ENCODE measurements at places on chromosomes 11 and 22.

GRCh38 chr11:74142624-74143023, 28.2 kb downstream of the C2CD3 start:
- no peak for DNase-seq

DNA sequence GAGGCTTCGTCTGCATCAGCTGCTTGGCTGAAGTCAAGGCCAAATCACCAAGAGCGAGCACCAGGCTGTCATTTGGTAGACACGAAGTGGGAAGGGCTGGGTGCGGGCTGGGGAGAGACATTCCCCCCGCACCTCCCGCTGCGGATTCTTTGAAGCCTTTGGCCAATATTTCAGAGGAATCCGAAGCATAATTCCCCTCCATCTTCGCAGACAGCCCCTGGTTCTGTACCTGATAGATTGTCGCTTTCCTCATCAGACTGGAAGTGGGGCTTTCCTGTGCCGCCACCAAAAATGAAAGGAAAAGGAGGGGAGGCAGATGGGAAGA, 15.3 kb downstream of the BLID start:
- no peak for DNase-seq

- no peak for DNase-seq
Observed at GRCh38 chr11:1102996-1103395, 28.3 kb downstream of the MUC2 start.

DNA sequence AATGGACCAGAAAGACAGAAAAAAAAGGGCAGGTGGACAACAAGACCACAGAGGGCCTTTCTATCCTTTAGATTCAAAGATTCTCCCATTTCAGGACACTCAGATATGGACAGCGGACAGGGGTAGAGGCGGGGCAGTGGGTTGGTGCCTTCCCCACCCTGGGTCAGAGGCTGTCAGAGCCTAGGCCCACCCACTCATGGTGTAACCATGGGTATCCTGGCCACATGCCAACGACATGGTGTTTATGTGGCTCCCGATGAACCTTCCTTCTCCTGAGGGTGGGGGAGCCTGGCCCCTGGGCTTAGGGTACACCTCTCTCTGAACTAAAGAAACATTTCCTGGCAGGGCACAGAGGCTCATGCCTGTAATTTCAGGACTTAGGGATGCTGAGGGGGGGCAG, 14.3 kb upstream of the P2RY2 start:
- DNase-seq = no peak

GRCh38 chr22:47333625-47334024, 571.2 kb downstream of the TBC1D22A start:
- DNase-seq = no peak

GRCh38 chr11:89626366-89626765, 83.7 kb upstream of the TRIM77 start:
- no peak for DNase-seq

DNA sequence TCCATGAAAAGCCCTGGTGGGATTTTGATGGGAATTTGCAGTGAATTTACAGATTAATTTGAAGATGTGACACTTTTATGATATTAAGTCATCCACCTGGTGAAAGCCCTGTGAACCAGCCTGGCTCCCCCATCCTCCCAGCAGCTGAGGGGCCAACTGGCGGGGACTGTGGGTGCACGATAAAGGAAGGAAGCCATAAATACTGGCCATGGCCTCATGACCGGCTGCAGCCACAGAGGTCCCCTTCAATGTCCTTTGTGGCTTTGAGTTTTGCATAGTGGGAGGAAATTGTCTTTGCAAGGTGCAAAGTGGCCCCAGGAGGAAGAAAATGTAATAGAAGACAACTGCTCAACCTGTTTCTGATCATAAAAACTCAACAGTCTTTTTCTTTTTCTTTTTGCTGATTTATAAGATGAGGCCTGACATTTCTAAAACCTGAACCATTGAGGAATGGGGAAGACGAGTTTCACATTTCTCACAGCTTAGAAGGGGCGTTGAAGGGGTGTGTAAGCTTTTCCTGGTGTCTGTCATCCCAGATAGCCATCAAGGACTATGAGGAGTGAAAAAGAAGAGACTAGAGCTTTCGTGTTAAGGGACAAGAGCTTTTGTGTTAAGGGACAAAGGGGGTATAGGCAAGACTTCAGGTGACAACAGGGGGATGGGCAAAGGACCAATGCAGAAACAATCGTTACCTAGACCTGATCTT, 6.3 kb upstream of the NDUFV1 start:
- DNase-seq = no peak

GRCh38 chr22:32323513-32324164, 34.0 kb upstream of the RFPL3 start:
- no peak for DNase-seq

DNA sequence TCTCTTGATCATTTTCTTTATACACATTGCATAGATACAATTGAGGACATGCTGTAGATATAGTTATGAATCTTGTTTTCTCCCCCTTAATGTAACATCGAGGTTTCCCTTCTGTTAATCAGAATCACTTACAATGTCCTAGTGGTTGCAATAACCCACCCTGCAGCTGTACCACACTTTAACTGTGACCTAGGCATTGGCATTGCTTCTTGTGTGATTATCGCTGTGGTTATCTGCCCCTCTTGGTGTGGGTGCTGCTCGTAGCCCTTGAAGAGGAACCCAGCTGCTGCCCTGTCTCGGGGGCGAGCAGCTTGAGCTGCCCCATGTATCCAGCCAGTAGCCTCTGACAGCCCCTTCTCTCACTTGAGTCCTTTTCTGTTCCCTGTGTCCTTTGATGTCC, 1.5 kb downstream of the DGAT2 start:
- DNase-seq = no peak

DNA sequence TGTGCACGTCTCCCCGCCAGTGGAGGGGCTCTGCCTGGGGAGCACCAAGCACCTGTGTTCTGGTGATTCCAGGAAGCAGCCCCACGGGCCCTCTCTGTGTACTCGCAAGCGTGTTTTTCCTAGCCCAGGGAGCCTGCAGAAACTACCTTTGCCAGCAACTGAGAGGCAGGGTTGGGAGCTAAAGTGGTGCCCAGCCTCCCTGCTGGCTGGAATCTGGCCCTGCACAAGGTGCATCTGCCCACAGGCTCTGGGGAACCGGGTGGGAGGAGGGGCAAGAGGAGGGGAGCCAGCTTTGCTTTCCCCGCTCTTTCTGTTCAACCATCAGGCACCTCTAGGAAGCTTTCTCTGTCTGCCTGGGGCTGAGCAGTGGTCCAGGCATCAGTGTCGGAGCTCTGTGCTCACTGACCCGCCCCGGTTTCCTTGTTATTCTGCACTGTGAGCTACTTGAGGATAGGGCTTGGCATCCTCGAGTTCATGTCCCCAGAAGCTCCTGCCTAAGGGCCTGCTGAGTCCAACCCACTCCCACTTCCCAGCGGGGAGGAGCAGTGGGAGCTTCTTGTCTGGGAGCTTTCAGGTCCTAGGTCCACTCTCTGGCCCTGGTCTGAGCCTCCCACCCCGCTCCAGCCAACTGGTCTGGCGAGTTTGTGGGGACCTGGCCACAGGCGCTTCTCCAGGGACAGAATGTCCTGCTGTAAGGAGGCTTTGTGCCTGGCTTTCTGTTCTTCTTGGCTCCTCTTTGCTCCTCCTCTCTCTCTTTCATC, 14.9 kb downstream of the DAGLA start:
- DNase-seq = no peak

- no peak for DNase-seq
Observed at GRCh38 chr11:126464796-126465195, 109.3 kb downstream of the ST3GAL4 start.

DNA sequence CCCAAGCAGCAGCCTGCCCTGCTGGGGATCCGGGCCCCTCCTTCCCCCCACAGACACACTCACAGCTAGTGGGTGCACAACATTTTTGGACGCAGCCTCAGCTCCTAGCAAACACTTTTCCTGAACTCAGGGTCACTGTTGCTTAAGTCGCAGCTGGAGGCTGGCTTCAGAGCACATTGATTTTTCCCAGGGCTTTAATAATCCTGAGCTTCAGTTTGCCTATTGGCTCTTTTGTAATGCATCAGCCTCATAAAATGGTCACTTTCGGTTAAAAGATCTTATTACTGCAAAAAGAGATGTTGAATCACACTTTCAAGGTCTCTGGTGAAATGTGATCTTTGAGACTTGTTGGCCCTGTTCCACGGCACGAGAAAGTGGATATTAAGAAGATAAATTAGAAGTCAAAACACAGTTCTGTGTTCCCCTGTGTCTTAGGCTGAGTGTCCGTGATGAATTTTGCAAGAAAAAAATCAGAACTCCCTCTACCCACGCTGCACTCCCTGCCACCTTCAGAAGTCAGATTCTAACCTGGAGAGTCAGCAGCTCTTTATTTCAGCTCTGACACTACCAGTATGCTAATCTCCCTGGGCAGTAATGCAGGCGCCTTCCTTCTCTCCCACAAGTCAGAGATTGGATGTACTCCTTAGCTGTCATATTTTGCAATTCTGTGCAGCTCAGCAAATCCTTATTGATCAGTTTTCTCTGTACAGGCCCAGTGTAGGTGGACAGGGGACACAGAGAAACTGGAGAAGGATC, 158.2 kb upstream of the E2F8 start:
- DNase-seq = no peak

DNA sequence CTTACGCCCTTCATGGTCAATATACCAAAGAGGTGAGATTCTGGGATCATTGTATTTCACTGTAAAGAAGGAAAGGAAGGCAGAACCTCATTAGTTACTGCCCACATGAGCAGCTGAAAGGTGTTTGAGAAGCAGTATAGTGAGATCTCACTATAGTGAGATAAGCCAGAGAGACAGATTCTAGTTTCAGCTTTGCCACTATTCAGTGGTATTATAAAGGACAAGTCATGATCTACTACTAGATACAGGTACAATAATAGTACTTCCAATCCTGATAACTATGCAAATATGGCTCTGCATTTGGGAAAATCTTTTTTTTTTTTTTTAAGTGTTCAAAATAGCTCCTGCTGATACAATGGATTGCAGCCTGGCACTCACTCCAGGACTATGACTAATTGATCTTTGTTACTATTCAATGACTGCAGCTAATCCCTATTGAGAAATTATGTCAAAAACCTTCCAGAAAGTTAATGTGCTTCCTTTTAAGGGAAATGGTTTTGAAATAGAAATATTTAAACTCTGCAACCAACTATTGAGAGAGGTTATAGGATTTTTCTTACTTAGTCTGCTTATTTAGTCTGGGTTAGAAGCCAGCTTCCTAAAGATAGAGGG, 8.3 kb upstream of the DLAT start:
- no peak for DNase-seq

- DNase-seq = no peak
Observed at GRCh38 chr11:2377511-2378443, 667 bp downstream of the CD81 start.

DNA sequence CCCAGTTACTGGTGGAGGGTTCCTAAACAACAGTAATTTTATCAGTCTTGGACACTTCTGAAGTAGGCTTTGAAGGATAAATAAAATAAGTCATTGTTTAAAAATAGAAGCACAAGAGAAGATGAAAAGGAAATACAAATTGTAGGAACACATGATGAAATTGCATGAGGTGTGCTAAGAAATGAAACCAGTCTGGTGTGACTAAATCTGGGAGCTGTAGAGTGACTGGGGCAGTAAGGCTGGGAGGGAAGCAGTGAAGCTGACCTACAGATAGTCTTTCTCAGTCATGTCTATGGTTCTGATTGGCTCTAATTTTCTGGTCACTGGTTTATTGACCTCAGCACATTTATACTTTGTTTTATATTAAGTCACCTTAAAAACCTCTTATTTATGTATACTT, 139.1 kb downstream of the SLC17A6 start:
- no peak for DNase-seq
